ENCODE measurements at places on chromosomes 6 and 20.
A peak's percentile ranks its signal among the peaks of the same experiment; 100 is the strongest.

DNA sequence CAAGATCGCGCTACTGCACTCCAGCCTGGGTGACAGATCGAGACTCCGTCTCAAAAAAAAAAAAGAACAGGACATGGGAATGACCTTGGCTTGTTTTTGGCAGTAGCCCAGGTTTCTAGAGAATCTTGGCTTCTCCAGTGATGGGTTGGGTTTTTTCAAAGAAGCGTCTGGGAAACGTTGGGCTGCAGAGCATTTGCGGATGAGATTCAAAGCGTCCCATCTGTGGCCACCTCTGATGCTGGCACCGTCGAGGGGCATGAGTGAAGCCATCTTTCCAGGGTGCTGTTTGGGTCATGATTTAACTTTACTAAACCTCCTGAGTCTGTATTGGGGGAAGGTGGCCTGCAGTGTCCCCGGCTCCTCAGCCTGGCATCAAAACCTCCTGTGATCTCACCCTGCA is 43.2 kb upstream of the SRF start:
- no peak for DNase-seq

DNA sequence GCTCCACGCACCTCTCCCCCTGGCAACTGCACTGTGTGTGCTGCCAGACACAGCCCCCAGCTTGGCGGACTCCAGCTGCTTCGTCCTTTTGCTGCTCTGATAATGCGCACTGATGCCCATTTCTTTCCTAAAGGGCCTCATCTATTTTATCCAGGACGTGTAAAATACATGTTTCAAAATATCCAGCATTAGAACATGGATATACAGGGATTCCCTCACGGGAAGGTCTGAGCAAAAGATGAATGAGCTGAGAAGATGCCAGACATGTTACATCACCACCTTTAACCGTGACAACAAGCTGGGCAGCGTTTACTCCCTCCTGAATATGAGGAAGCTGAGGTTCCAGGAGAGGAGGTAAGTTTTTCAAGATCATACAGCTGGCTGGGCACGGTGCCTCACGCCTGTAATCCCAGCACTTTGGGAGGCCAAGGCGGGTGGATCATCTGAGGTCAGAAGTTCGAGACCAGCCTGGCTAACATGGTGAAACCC is 32.8 kb downstream of the TNXB start:
- DNase-seq: no peak

- DNase-seq: peak; percentile 56
These were observed 12.0 kb downstream of the CD83 start for GRCh38 chr6:14129575-14129974.

DNA sequence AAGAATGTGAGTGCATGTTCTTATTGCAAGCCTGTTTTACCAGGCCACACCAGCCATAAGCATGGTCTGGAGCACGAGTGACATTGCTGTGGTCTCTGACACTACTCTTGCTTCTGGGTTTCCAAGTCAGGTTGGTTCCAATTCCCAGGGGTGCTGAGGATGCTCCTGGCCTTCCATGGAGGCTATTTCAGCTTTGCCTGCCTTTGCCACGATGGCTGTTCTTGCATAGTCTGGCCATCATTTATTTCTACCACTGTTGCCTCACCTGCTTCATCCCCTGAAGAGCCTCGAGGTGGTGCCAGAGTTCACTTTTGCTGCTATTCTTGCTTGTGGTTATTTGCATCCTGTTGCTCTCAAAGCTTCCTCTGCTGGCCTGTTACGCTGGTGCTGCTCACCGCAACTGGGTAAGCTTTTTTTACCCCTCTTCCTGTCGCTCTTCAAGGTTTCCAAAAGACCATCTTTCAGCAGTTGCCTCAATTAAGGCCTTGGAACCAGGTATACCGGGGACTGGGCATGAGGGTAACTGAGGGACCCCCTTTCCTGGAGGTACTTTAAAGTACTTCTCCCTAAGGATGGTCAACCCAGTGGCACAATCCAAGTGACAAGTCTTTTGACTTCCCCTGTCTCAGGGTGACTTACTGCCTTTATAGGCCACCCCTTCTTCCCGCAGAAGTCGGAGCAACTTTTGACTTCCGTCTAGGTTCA is 64.5 kb downstream of the AKAP7 start:
- DNase-seq: peak; percentile 90

DNA sequence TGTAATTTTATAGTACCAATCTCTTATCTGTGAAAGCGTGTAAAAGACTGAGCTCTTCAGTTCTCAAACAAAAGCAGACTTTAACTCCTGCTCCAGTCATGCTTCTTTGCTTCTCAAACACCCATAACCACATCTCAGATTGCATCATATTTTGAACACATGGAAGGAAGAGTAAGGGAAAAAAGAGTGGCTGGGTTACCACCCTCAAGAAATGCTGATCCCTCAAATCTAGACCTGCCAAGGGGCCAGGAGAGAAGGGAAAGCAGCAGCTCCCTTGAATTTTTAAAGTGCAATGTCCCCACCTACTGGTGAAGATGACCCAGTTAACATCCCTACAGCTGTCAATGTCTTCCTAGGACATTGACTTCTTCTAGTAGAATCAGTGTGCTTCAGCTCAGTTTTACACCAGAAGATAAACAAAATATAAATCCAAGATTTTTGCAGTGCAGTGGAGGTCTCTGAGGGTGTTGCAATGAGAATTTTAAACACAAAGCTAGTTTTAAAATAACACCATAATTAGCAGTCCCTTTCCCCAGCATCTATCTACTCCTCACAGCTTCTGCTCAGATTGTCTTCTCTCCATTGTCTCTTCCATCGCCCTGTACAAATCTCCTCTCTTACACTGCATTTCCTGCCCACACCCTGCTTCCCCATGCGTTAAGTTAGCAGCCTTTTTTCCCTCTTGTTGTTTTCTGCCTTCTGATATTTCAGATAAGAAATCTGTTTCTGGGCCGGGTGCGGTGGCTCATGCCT is 22.6 kb upstream of the HLA-DQB2 start:
- DNase-seq: peak; percentile 58

- DNase-seq: no peak
These were observed 5.1 kb downstream of the RREB1 start for GRCh38 chr6:7112741-7113313.

- DNase-seq: no peak
These were observed 125.9 kb downstream of the TRMT11 start for GRCh38 chr6:126112171-126112632.

- DNase-seq: no peak
These were observed 568.2 kb upstream of the CHD6 start for GRCh38 chr20:42186337-42186736.

- DNase-seq: no peak
These were observed 13.5 kb upstream of the RAB5IF start for GRCh38 chr20:36591854-36592641.

- no peak for DNase-seq
These were observed 4.6 kb upstream of the CPXM1 start for GRCh38 chr20:2804852-2805688.

- DNase-seq: no peak
These were observed 32.9 kb downstream of the HIVEP2 start for GRCh38 chr6:142912125-142912524.

- DNase-seq: no peak
These were observed at the start of gene FRK for GRCh38 chr6:116060572-116061283. Gene FRK, minus strand, starts transcription at chr6:116060891. Its CDS starts 580 bp downstream, at chr6:116060311.

DNA sequence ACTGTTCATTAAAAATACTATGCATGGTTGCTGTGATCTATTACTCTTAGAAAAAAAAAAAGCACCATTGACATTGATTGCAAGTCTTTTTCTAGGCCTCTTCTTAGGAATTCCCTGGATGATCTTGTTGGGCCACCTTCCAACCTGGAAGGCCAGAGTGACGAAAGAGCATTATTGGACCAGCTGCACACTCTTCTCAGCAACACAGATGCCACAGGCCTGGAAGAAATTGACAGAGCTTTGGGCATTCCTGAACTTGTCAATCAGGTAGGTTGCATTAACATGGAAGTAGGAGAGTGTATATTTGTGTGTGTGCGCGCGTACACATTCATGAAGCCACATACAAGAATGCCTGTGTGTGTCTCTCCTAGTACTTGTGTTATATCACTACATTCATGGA is 140.4 kb downstream of the NCOA3 start:
- DNase-seq: no peak

GRCh38 chr6:79330704-79331103 is 96.2 kb upstream of the HMGN3 start:
- DNase-seq: no peak

DNA sequence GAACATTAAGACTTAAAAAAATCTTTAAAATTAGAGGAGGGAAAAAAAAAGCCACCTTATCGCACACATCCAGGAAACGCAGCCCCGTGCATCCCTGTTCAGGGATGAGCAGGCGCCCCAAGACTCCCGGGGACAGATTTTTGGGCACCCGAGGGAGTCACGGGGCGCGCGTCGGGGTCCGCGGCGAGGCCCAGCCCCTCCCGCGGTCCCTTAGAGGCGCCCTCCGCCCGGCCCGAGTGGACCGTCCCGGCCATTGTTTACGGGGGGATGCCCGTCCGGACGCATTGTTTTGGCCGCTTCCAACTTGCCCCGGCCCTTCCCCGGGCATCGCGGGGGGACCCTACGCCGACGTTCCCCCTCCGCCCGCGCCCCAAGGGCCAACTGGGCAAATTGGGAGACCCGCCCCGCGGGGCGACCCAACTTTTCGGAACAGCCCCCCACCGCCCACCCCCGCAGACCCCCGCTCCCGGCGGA is 610 bp downstream of the ZNF217 start:
- DNase-seq: no peak

GRCh38 chr20:64099880-64100565 is 7.3 kb downstream of the NPBWR2 start:
- no peak for DNase-seq

- DNase-seq: no peak
These were observed 53.8 kb downstream of the PRND start for GRCh38 chr20:4775322-4776078.

DNA sequence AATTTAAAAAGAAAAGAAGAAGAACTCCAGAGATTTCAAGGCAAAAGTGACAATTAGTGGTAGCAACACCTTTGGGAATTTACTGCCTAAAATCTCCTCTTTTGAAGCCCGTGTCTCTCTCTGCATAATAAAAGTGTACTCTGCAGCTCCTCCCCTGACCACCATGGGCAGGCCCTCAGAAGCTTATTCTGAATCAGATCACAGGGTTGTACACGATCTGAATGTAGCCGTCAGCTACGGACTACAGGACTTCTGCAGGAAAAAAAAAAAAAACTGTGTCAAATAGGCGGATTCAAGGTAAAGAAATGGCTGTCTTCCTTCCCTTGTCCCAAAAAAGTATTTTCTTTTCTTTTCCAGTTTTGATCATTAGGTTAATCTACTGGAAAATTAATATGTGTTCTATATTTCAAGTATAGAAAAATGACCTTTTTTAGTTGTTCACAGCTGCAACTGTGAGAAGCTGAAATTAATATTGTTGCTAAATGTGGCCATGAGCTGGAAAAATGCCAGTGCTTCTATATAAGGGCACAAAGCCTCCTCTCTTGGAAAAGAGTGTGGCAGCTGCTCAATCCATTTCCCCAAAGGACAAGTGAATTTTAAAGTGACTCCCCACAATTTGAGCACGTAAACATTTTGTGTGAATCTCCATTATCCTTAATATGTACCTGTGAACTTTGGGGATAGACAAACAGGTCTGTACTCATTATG is 397.4 kb downstream of the C6orf118 start:
- DNase-seq: no peak

DNA sequence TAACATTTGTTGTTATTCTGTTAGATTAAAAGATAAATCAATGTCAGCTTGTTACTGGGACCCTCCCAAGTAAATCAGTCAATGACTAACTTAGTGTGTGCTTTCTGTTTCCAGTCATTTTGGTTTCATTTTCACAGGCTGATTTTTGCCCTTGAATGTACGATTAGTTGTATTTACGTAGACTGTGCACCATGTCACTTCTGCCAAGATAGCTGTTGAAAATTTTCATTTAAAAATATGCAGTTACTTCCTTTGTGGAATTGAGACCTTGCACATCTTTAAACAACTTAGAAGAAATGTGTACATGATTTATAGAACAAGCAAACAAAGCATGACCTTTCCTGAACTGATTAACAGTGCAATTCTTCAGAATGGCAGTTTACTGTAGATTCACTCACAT is 944.8 kb upstream of the CITED2 start:
- no peak for DNase-seq

- no peak for DNase-seq
These were observed 43.1 kb upstream of the SGK1 start for GRCh38 chr6:134361011-134361410.

DNA sequence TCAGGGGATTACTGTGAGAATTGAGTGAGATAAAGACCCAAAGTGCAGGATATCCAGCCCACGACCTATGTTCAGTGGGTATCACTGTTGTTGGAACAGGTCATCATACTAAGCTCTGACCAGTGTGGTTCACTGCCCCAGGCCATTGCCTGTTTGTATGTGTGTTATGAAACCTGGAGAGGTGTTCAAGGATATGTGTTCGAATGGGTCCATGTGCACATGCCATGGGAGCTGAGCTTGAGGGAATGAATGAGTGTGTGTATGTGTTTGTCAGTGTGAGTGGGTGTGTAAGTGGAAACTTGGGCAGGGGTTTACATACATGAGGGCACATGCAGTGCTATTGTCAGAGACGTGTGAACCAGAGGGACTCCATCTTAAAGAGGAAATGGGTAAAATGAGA is 17.7 kb upstream of the AHCY start:
- DNase-seq: no peak

DNA sequence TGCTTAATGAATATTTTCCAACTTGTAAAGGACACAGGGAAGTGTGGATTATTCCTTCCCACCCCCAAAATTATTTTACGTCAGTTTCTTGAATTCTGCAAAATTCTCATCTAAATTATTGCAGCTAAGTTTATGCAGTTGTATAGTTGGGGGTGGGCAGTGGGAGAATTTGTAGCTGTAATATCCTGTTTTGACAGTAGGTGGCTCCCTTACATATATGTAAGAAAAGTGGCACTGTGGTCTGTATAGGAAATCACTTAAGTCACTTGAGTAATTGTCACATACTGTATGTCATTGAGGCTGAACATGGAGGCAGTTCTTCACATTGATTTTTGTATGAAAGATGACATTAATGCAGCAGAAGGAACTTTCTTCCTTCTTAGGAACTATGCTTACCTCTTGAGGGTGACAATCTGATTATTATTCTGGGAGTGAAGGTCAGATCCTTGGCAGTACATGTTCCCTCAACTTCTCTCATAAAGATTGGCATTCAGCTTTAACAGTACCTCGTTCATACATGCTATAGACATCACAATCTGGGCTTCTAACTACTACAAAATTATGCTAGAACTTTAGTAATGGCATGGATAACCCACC is 14.6 kb upstream of the CFAP206 start:
- DNase-seq: peak; percentile 30

DNA sequence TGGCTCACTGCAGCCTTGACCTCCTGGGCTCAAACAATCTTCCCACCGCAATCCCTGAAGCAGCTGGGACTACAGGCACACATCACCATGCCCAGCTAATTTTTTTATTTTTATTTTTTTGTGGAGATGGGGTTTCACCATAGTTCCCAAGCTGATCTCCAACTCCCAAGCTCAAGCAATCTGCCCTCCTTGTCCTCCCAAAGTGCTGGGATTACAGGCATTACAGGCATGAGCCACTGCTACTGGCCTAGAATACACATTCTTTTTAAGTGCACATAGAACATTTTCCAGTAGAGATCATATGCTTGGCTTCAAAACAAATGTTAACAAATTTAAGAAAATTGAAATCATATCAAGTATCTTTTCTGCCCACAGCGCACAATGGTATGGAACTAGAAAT is 176.8 kb upstream of the MARCKS start:
- no peak for DNase-seq

GRCh38 chr6:14857001-14857400 is 388.9 kb upstream of the JARID2 start:
- no peak for DNase-seq

GRCh38 chr6:16494793-16495192 is 256.4 kb downstream of the GMPR start:
- no peak for DNase-seq

Measured in GDM1 (cell line).